ENCODE measurements at places on chromosomes 1 and 21.

DNA sequence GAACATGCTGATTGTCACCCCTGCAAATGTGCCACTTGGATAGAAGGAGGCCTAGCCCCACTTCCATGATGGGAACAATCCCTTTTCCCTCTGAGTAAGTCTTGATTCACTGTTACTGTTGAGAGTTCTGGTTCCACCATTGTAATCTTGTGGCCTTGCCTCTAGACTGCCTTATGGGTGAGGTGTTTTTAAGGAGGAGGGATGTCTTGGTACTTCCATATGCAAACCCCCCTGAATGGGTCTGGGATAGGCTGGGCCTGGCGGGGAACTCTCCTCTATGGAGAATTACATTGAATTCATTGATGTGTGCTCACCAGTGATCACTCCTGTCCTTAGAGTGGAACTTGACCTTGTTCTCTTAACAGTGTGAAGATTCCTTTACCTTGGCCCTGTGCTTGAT lies 5.8 kb downstream of the GALNT2 start:
- no peak for DNase-seq

DNA sequence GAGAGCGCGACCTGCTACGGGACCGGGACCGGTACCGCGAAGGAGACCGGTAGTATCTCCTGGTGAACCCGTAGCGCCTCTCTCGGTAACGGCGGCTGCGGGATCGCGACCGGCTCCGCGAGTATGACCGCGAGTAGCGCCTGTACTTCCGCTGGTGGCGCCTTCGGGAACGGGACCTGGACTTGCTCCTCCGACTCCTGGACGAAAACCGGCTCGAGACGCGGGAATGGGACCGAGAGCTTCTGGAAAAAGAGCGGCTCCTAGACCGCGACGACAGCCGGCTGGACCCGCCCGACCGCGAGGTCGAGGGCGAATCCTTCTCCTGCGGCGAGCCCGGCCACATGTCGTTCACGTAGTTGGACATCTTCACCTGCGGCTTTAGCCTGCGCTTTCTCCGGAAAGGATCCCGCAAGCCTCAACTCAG lies 642 bp downstream of the RSRP1 start:
- DNase-seq: no peak

DNA sequence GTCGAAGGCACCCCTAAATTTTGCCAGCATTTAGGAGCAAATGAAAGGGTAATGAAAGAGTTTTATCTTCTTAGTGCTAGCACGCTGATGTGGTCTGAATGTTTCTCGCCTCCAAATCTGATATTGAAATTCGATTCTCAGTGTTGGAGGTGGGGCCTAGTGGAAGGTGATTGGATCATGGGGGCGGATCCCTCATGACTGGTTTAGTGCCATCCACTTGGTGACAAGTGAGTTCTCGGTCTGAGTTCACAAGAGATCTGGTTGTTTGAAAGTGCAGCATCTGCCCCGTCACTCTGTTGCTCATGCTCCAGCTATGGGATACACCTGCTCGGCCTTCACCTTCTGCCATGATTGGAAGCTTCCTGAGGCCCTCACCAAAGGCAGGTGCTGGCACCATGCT lies 75.1 kb upstream of the ZBTB40 start:
- no peak for DNase-seq

GRCh38 chr1:17857996-17858395 lies 102.9 kb downstream of the ACTL8 start:
- DNase-seq: peak; percentile 66

GRCh38 chr21:18253221-18253620 lies 8.6 kb downstream of the CHODL start:
- DNase-seq: no peak

- DNase-seq: no peak
These were observed 55.2 kb upstream of the PTGS2 start for GRCh38 chr1:186735463-186735862.

DNA sequence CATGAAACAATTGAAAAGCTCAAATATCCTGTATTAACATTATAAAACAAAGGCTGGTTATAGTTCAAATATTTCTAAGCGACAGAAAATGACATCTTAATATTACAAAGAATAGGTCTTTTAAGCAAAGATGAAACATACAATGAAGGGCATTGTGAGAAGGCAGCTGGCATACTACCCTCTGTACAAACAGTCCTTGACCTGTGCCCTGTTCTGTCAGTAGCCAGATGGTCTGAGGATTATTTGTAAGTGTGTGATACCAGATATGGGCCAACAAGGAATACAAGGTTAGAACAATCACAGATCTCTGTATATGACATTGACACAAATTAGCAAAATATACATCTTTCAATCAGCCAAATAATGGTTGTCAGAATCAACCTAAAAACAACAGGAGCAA lies 1350.4 kb downstream of the AMY1C start:
- DNase-seq: no peak

DNA sequence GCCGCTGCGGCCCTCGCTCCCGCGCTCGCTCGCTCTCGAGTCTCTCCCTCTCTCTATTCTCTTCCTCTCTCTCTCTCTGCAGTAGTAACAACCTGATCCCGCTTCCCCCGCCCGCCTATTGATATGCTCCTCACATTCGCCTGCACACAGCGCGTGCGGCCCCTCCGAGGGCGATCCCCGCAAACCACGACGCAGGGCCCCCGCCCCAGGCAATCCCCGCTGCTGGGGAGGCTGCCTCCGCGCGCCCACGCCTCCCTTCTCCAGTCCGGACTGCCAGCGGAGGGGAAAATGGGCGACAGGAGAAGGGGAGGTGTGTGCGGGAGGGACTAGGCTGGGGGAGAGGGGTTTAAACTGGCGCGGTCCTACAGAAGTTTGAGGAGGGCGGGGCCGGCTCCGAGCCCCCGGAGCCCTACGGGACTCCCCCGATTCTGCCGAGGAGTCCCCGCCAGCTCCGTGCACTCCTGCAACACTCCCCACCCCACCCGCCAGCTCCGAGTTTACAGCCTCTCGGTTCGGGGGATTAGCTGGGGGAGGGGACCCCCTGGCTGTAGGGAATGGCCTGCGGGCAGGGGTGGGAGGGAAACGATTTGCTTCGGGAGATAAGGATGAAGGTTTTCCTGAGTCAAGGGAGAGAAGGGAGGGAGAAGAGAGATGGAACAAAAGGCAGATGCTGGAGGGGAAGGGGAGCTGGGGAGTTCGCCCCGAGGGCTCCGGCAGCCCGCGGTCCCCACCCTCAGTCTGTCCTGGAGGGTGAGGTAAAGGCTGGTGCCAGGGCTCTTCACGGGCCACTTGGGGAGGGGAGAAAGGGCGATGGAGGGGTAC lies 66.6 kb downstream of the SYT2 start:
- peak; percentile 12 for DNase-seq

- no peak for DNase-seq
These were observed 314.0 kb downstream of the PTPRU start for GRCh38 chr1:29550119-29550841.

- DNase-seq: no peak
These were observed 8.9 kb upstream of the VWA5B1 start for GRCh38 chr1:20281801-20282200.

DNA sequence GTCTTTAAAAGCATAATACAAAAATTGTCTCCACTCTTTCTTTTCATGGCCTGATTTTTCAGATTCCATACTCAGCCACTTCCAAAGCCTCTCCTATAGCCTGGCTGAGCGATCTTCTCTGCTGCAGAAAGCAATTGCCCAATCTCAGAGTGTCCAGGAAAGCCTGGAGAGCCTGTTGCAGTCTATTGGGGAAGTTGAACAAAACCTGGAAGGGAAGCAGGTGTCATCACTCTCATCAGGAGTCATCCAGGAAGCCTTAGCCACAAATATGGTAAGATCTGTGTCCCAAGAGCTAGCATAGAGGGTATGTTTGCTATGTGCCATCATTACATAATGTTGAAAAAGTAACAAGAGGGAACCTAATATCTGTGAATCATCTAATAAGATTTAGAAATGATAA lies 130.7 kb upstream of the BMP8A start:
- peak; percentile 35 for DNase-seq

DNA sequence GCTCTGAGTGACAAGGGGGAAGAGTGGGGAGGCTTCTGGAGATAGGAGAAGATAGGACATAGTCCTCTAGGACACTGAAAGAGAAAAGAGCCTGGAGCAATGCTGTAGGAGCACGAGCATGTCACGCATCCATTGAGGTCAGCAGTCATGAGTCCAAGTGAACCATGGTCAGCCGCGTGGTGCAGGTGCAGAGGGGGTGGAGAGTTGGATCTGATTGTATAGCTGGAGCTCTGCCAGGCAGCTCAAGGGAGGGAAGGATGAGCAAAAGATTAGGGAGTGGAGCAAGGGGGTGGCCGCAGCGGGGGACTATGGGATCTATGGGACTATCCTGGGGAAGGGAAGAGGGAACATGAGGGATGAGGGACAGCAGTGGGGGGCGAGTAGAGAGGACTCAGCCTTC lies 14.0 kb downstream of the PADI1 start:
- DNase-seq: no peak

GRCh38 chr1:182783068-182783467 lies 6.5 kb upstream of the NPL start:
- DNase-seq: no peak

DNA sequence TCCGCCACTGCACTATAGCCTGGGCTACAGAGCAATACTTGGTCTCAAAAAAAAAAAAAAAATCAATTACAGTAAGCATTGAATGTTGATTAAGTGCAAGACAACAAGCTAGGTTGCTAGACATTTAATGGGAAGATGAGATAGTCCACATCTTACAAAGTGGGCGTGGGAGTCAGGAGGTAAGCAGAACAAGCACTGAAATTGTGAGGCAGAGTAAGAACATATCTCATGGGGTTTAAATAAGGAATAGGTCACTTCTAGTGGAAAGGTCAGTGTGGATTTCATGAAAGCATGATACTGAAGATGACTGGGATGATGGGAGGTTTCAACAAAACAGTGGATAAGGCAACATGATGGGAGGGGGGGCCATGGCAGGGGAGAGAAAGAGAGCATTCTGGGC lies 1.9 kb upstream of the OLFML2B start:
- no peak for DNase-seq

DNA sequence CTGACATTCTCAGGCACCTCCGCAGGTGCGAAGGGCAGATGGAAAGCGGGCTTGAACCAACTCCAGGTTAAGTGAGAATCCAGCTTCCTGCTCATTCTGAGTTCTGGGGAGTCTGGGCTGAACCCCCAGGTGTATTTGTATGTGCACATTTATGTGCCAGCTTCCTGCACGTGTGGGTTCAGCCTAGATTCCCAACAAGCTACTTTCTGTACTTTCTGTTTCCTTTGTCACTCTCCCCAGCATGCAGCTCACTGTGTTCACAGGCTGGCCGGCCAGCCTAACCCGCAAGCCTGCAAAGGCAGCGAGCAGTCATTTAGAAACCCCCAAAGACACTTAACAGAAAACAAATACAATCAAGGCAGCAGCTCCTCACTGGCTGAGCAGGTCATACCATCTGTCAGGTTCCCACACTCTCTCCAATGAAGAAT lies 1.3 kb upstream of the IL19 start:
- no peak for DNase-seq

GRCh38 chr1:244231193-244231571 lies 180.1 kb downstream of the ZBTB18 start:
- no peak for DNase-seq

GRCh38 chr1:68293609-68294366 lies 61.5 kb upstream of the WLS start:
- DNase-seq: peak; percentile 92

GRCh38 chr1:26142159-26142558 lies 16.7 kb upstream of the FAM110D start:
- DNase-seq: no peak

GRCh38 chr1:188154761-188155160 lies 1326.0 kb downstream of the PLA2G4A start:
- DNase-seq: no peak

DNA sequence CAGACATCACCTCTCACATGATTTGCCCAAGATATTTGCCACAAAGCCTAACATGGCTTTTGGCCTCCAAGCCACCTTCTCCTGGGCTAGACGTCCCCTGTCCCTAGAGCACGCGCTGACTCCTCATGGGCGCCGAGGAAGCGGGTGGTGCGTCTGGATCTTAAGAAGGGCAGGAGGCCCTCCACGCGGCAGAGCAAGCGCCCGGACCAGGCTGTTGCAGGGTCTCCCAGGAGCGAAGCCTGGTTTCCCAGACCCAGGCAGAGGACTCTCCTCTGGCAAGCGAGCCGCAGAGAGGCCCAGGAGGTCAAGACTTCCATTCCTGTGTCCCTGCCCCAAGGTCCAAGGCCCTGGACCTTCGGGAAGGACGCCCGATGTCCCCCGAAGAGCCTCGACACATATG lies 101.7 kb upstream of the TTC34 start:
- no peak for DNase-seq

GRCh38 chr1:172638249-172638648 lies 20.7 kb upstream of the FASLG start:
- DNase-seq: no peak

DNA sequence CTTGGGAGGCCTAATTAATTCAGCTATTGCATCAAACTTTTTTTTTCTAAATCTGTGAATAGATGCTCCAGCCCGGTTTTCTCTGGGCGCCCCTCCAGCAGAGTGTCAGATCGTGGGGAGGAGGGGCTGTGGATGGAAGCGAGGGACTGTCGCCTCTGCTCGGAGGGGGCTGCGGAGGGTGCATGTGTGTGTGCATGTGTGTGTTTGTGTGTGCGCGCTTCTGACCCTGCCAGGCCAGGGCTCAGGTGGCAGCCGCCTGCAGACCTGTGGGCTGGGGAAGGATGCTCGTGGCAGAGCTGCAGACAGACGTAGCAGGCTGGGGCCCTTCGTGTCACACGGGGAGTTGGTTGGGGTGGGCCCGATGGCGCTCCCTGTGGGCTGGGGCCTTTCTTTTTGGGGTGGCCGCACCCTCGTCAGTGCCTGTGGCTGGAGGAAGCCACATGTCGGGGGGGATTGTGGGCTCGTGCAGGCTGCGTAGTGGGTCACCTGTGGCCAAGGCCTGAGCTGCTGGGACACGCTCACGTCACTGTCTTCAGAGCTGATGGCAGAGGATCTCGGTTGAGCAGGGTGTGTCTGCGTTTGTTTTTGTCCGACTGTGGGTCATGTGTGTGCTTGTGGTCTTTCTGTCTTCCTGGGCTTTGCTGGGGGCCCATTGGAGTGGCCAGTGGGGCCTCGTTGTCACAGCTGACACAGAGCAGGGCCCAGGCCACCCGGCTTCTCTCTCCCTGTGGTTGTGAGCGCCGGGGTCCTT lies 2.8 kb downstream of the SKI start:
- no peak for DNase-seq

DNA sequence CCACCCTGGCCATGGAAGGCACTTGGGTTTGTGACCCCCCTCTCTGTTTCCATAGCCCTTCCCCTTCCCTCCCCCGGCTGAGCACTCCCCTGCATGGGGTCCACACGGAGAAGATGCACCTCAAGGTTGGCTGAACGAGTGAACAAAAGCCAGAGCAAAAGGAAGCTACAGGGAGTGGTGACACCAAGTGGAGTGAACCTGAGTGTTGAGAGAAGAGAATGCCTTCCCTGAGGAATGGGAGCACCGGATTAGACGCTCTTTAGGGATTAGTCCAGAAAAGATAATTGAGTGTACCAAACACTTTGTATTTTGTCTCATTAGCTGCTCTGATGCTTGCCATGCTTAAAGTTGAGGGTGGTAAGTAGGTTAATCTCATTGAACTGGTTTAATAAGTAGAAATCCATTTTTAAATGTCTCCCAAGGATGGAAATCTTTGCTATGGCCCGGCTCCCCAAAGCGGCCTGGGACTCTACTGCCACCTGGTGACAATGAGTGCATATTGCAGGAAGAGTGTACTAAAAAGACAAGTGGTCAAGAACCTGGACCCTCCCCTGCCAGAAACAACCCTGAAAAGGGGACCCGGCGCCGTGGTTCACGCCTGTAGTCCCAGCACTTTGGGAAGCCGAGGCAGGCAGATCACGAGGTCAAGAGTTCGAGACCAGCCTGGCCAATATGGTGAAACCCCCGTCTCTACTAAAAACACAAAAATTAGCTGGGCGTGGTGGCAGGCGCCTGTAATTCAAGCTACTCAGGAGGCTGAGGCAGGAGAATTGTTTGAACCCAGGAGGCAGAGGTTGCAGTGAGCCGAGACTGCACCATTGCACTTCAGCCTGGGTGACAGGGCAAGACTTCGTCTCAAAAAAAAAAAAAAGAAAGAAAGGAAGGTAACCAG lies 150.6 kb upstream of the ZC3H12A start:
- peak; percentile 3 for DNase-seq

Measured in amniotic epithelial cell (primary cell).